Esophagus squamous epithelium (tissue), 5 donors: ENCODE measurements at places on chromosomes 2 and 18.

DNA sequence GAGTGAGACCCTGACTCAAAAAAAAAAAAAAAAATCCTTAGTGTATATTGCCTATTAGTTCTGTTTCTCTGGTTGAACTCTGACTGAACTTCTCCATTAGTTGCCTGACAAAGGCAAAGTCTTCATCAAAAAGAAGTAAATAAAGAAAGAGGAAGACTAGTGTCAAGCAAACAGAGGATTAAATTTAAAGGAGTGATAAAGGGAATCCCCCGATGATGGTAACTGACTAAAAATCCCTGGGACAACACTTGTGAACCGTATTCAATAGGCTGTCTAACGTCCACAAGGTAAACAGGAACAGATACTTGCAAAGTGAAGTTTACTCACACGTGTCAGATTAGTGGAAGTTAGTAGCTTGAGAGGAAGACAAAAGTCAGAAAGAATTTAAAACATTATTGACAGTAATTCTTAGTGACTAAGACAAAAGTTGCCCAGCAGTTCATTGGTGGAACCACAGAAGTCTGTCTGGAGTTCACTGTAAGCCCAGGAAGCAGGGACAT, 26.2 kb upstream of the SPOPL start:
- no peak for DNase-seq

DNA sequence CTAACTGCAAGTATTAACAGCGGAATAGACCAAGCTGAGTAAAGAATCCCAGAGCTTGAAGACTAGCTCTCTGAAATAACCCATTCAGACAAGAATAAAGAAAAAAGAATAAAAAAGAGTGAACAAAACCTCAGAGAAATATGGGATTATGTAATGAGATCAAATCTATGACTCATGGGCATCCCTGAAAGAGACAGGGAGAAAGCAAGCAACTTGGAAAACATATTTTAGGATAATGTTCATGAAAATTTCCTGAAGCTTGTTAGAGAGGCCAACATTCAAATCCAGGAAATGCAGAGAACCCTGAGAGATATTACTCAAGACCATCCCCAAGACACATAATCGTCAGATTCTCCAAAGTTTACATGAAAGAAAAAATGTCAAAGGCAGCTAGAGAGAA, 17.3 kb downstream of the PFN4 start:
- DNase-seq, result no peak

- DNase-seq, result no peak
Measured at GRCh38 chr2:196473617-196474016, 165.9 kb upstream of the CCDC150 start.

GRCh38 chr18:38843291-38843690, 1277.7 kb upstream of the CELF4 start:
- no peak for DNase-seq

DNA sequence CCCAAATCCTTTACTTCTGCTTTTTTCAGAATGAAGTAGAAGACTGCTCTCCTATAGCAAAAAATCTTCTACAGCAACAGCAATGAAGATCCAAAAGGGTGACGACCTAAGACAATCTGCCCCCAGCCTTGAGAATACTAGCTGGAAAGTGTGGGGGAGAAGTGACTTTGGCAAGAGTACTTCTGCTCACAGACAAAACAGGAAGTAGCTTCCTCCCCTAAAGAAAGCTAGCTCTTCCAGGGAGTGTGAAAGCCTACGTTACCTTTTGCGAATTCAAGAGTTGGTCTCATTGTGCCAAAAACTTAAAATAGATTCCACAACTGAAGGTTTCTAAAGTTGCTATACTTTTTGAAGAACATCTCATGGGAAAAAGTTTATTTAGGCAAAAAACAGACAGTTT, 1069.2 kb upstream of the CHAC2 start:
- no peak for DNase-seq

DNA sequence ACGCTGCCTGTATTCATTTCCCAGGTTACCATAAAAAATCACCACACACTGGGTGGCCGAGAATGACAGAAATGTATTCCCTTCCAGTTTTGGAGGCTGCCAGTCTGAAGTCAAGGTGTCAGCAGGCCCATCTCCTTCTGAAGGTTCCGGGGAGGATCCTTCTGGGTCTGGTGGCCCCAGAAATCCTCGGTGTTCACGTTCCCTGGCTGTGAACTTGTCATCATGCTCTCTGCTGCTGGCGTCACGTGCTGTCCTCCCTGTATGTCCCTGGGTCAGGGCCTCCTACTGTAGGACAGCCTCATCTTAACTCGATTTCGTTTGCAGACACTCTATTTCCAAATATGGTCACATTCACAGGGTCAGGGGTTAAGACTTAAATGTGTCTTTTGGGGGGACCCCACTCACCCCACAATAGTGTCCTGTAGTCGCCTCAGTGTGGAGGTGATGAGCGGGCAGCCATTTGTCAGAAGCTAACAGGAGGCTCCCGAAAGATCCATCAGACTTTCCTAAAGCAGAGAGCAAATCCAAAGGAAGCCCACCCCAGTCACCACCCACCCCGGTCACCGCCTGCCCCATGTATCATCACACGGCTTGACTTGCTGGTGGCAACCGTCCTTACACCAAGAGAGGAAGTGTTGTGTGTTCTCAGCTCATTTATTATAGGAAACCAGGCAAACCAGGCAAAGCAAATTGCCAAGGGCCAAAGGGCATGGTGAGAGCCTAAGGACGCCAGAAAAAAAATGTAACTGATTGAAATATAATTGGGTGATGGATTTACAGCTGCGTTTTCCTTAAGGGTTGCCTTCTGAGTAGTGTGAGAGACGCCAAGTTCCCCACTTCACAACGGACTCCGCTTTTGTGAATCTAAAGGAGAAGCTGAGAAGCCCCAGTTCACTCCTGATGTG, 148.8 kb upstream of the ZNF236 start:
- no peak for DNase-seq

- DNase-seq, result no peak
Measured at GRCh38 chr18:22229456-22230124, 60.2 kb downstream of the GATA6 start.

DNA sequence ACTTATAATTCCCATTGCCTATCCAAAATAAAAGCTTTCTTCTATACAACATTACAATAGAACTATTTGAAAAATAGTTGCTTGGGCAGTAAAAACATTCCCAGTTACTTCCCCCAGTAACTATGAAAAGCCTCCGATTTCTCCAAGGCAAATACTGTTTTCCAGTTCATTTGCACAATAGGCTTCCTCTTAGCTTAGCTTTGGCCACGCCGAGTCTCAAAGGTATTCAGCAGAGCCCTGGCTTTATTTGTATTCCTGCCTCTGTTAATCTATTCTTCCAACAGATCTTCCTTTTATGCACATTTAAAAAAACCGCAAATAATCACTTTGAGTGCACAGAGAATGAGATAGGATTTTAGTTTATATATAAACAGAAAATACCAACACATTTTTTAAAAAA, 836.8 kb upstream of the VRK2 start:
- no peak for DNase-seq

- no peak for DNase-seq
Measured at GRCh38 chr18:23211146-23211545, 75.9 kb downstream of the CABLES1 start.

DNA sequence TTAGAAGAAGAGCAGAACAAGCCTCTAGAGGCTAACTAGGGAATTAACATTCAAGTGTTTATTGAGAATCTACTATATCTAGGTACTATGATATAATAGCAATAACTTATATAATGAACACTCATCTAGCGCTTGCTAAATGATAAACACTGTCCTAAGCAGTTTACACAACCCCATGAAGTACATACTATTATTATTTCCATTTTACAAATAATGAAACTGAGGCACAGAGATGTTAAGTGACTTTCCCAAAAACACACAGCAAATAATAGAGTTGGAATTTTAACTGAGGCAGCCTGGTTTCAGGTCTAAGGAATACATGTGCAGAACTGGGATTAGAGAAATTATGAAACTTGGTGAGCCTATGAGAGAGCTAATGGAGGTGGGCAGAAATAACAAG, 893.4 kb downstream of the CPS1 start:
- no peak for DNase-seq

- no peak for DNase-seq
Measured at GRCh38 chr2:10810202-10811161, 2.1 kb downstream of the PDIA6 start.
